ENCODE measurements at places on chromosomes 6 and 20.

- H3K4me1 ChIP-seq, result no peaks in the 10 kb centered on the region
- no peaks in the 10 kb centered on the region for H3K27me3 ChIP-seq
- no peak overlapping the region for H3K27ac ChIP-seq
- H3K4me3 ChIP-seq, result no peak overlapping the region
- DNase-seq, result no peak
These were observed 26.2 kb downstream of the E2F3 start for GRCh38 chr6:20427856-20428255.

DNA sequence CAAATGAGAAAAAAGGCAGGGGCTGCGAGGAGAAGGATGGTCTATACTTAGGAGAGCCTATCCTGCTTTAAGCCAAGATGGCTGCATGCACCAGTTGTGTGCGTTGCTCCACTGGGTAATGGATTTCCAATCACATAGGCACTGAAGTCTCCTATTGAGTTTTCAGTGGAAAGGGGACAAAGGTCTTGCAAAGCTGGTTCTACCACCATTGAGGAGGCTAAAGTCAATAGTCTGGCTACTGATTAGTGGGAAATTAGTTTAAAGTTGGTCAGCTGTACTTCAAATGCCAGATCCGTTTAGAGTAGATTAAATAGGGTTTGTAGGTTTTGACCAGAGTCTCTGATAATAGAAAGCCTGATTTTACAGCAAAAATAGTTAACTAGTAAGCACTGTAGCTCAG lies 104.9 kb downstream of the SESN1 start:
- H3K4me1 ChIP-seq, result no peaks in the 10 kb centered on the region
- H3K27me3 ChIP-seq, result no peaks in the 10 kb centered on the region
- peak overlapping the region; percentile 21 for H3K27ac ChIP-seq
- H3K4me3 ChIP-seq, result no peak overlapping the region
- H3K36me3 ChIP-seq, result peaks cover 27% of the 10 kb centered on the region

GRCh38 chr20:17394411-17394810 lies 136.8 kb downstream of the BFSP1 start:
- H3K27me3 ChIP-seq, result no peaks in the 10 kb centered on the region
- H3K4me1 ChIP-seq, result no peaks in the 10 kb centered on the region
- no peaks in the 10 kb centered on the region for H3K36me3 ChIP-seq

DNA sequence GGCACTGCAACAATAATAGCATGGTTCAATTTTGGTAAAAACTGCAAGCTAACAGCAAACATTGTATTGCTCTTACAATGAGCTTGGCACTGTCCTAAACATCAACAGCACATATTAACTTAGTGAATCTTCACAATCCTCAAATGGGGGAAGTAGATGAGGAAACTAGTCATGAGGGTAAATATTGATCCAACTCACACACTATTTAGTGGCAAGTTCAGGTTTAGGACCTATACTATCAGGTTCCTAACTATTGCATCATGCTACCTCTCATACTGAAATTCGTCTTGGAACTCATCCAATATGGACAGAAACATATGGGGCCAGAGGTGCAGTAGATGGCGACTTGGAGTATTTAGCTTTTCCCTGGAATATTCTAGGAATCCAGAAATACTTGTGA lies 34.2 kb downstream of the FKBP1C start:
- H3K36me3 ChIP-seq, result no peaks in the 10 kb centered on the region
- DNase-seq, result no peak
- no peaks in the 10 kb centered on the region for H3K27me3 ChIP-seq
- H3K4me3 ChIP-seq, result no peak overlapping the region
- no peaks in the 10 kb centered on the region for H3K4me1 ChIP-seq
- no peak overlapping the region for H3K27ac ChIP-seq

- H3K27ac ChIP-seq, result no peak overlapping the region
- H3K36me3 ChIP-seq, result no peaks in the 10 kb centered on the region
- no peak overlapping the region for H3K4me3 ChIP-seq
- H3K27me3 ChIP-seq, result no peaks in the 10 kb centered on the region
- H3K4me1 ChIP-seq, result peaks cover 3% of the 10 kb centered on the region
These were observed 860.5 kb downstream of the DHX35 start for GRCh38 chr20:39822667-39823066.

- H3K4me1 ChIP-seq, result no peaks in the 10 kb centered on the region
- DNase-seq, result no peak
- H3K36me3 ChIP-seq, result no peaks in the 10 kb centered on the region
- H3K27ac ChIP-seq, result no peak overlapping the region
- no peaks in the 10 kb centered on the region for H3K27me3 ChIP-seq
These were observed 39.5 kb downstream of the SLC22A1 start for GRCh38 chr6:160160929-160161646.

- no peaks in the 10 kb centered on the region for H3K27me3 ChIP-seq
- DNase-seq, result no peak
- no peaks in the 10 kb centered on the region for H3K4me1 ChIP-seq
- no peaks in the 10 kb centered on the region for H3K36me3 ChIP-seq
- no peak overlapping the region for H3K27ac ChIP-seq
These were observed 36.6 kb downstream of the NSFL1C start for GRCh38 chr20:1430004-1430451.

DNA sequence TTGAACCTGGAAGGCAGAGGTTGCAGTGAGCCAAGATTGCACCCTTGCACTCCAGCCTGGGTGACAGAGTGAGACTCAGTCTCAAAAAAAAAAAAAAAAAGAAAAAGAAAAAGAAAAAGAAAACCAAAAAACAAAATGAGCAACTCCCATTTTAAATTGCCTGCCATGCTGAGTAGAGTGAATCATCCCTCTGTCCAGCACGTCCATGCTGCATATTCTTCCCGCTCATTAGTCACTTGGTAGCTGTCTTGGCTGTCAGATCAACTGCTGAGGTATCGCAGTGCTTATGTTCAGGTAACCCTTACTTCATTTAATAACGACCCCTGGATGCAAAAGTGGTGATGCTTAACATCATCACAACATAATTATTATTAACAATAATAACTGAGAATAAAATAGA lies 72.6 kb upstream of the RNF24 start:
- no peak for DNase-seq
- H3K27ac ChIP-seq, result no peak overlapping the region
- H3K27me3 ChIP-seq, result no peaks in the 10 kb centered on the region
- H3K4me1 ChIP-seq, result no peaks in the 10 kb centered on the region
- no peaks in the 10 kb centered on the region for H3K36me3 ChIP-seq

DNA sequence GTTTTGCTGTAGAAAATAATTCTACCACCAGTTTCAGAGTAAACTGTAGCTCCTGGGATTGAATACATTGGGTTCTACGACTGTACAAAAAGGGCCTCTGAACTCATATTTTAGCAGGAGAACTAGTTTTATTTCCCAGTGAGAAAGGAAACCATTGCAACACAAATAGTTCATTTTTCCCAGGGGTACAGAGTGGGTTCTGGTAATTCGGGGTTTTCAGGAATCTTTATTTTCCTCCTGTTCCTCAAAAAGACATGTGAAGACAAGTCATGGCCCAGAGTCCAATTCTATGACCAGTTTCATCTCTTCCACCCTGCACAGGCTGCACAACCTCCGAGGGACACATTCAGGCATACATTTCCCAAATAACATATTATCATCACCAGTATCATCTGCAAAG lies 222.1 kb downstream of the HIVEP2 start:
- no peak overlapping the region for H3K4me3 ChIP-seq
- H3K27me3 ChIP-seq, result no peaks in the 10 kb centered on the region
- no peaks in the 10 kb centered on the region for H3K4me1 ChIP-seq

- H3K4me3 ChIP-seq, result no peak overlapping the region
- no peak for DNase-seq
- peaks cover 1% of the 10 kb centered on the region for H3K4me1 ChIP-seq
- H3K36me3 ChIP-seq, result no peaks in the 10 kb centered on the region
- no peak overlapping the region for H3K27ac ChIP-seq
- H3K27me3 ChIP-seq, result no peaks in the 10 kb centered on the region
These were observed 78.2 kb upstream of the CST7 start for GRCh38 chr20:24870881-24871280.

DNA sequence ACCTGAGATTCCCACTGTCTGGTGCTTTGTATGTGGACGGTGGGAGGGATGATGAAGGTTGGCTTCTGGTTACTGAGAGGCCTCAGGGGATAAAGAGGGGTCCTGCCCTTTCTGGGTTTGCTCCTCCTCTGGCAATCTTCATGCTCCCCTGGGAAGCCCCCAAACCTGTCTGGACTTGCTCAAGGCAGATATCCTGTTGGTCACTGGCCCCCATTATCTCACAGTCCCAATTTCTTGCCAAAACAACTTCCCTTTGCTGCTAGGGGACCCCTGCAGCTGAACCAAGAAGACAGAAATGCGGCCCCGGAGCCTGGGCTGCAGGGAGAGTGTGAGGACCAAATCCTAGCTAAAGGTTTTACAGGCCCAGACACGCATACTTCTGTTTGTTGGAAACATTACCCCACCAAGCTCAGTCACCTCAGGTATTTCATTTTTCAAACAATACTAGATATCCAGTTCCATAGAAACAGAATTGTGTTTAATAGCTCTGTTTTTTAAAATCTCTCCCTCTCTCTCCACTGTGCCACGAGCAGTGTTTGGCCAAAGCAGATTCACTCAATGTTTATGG lies 63.4 kb upstream of the MRPS10 start:
- no peaks in the 10 kb centered on the region for H3K36me3 ChIP-seq
- H3K4me3 ChIP-seq, result no peak overlapping the region
- no peak for DNase-seq

- H3K4me1 ChIP-seq, result peaks cover 5% of the 10 kb centered on the region
- DNase-seq, result peak; percentile 8
- no peak overlapping the region for H3K27ac ChIP-seq
These were observed 14.0 kb downstream of the NRN1 start for GRCh38 chr6:5992551-5993225.

DNA sequence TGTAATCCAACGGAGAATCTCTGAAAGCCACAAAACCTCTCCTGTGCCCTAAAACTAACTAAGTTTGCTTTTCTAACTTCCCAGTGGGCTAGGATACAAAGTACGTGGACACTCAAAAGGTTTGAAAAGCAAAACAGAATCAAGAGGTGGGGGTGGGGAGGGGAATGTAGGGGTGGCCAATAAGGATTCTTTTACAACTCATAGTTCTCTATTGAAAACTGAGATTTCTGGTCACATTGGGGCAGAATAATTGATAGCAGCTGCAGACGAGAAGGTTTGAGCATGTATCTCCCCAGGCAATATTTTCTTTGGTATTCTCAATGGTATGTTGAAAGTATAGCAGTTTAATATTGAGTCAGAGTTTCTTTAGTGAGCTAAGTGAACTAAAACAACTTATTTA lies 376.7 kb upstream of the CITED2 start:
- no peak overlapping the region for H3K27ac ChIP-seq
- DNase-seq, result no peak
- H3K4me3 ChIP-seq, result no peak overlapping the region
- H3K36me3 ChIP-seq, result no peaks in the 10 kb centered on the region
- H3K27me3 ChIP-seq, result no peaks in the 10 kb centered on the region

GRCh38 chr20:46226602-46227001 lies 81.7 kb downstream of the CDH22 start:
- H3K4me3 ChIP-seq, result no peak overlapping the region
- peaks cover 2% of the 10 kb centered on the region for H3K27me3 ChIP-seq
- no peaks in the 10 kb centered on the region for H3K36me3 ChIP-seq
- no peak overlapping the region for H3K27ac ChIP-seq

- no peak overlapping the region for H3K27ac ChIP-seq
- H3K36me3 ChIP-seq, result no peaks in the 10 kb centered on the region
- H3K4me1 ChIP-seq, result no peaks in the 10 kb centered on the region
- no peaks in the 10 kb centered on the region for H3K27me3 ChIP-seq
- no peak for DNase-seq
- H3K4me3 ChIP-seq, result no peak overlapping the region
These were observed 756.9 kb downstream of the TFAP2A start for GRCh38 chr6:9657994-9658393.

DNA sequence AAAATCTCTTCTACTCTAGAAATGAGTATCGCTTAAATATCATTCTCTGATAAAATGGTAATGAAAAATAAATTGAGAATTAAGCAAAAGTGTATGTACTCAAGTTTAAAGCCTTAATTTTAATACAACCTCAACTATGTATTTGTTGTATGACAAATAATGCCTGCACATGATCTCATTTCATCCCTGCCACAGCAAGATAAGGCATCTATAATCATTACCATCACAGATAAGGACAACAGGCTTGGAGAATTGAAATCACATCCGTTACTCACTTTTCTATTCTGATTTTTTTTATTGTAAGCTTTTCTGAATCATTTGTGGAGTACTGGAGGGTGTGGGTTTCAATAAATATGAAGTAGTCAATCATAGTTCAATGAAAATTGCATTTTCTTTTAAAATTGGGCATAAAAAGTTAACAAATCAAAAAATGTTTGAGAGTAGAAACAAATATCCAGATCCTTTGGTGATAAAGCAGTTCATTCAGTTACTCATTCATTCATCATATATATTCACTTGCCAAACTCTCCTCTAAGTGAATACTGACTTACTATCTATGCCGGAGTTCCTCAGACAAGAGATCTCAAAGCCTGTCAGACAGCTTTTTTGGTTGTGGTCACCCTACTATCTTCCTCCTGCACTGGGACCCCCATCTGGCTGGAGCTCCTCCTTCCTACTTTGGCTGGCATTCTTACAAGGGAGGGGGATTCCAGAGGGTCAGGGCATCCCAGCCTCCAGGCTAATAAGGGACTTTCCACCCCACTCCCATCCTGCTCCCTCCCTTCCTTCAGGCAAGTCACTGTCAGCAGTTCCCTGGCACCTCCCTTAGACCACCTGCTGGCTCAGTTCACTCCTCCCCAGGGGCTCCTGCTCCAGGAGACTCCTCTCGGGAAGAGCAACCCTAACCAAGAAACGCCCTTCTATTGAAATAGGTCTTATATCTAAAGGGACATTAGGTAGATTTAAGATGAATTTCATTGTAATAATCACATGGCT lies 118.6 kb downstream of the OGFRL1 start:
- H3K27ac ChIP-seq, result peak overlapping the region; percentile 74
- H3K4me3 ChIP-seq, result no peak overlapping the region
- H3K36me3 ChIP-seq, result peaks cover 12% of the 10 kb centered on the region
- H3K27me3 ChIP-seq, result no peaks in the 10 kb centered on the region
- H3K4me1 ChIP-seq, result peaks cover 9% of the 10 kb centered on the region

DNA sequence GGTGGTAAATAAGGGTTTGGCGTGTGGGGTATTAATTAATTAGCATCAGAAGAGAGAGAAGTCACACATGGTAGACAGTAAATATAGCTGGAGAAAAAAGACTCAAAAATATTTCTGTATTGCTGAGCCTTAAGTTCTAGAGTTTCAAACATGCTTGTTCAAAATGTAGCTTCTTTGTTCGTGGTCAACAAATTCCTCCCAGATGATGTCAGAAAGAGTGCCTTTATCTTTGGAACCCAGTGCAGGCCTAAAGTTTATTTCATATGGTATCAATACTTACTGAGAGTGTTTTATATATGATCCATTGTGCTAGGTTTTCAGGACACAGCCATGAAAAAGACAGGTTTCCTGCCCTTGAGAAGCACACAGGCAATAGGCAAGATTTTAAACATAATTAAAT lies 18.3 kb downstream of the MARCKS start:
- no peak for DNase-seq
- no peaks in the 10 kb centered on the region for H3K27me3 ChIP-seq
- no peaks in the 10 kb centered on the region for H3K4me1 ChIP-seq

GRCh38 chr6:3848380-3848779 lies 793 bp upstream of the FAM50B start:
- H3K4me1 ChIP-seq, result no peaks in the 10 kb centered on the region
- H3K27me3 ChIP-seq, result no peaks in the 10 kb centered on the region
- H3K27ac ChIP-seq, result peak overlapping the region; percentile 86
- no peaks in the 10 kb centered on the region for H3K36me3 ChIP-seq
- no peak overlapping the region for H3K4me3 ChIP-seq
- no peak for DNase-seq

GRCh38 chr20:13533946-13534345 lies 104.8 kb downstream of the TASP1 start:
- no peak overlapping the region for H3K27ac ChIP-seq
- H3K27me3 ChIP-seq, result no peaks in the 10 kb centered on the region
- H3K4me1 ChIP-seq, result no peaks in the 10 kb centered on the region
- no peak for DNase-seq

All from lung (tissue), 17 donors.